ENCODE measurements at places on chromosomes 4 and X. TPM values are rescaled to one million over a fixed set of nuclear protein-coding genes. Genes with fewer than 3 reads are reported as not detected.
A peak's percentile ranks its signal among the peaks of the same experiment; 100 is the strongest.

GRCh38 chrX:3374108-3374800 lies 27.8 kb upstream of the MXRA5 start:
- no peak for DNase-seq
- no peaks in the 10 kb centered on the region for H3K27me3 ChIP-seq
- no peaks in the 10 kb centered on the region for H3K4me1 ChIP-seq
- H3K27ac ChIP-seq: no peak overlapping the region
- H3K4me3 ChIP-seq: no peak overlapping the region
- H3K36me3 ChIP-seq: no peaks in the 10 kb centered on the region

- no peaks in the 10 kb centered on the region for H3K36me3 ChIP-seq
- H3K27me3 ChIP-seq: no peaks in the 10 kb centered on the region
- no peaks in the 10 kb centered on the region for H3K4me1 ChIP-seq
- DNase-seq: no peak
- no peak overlapping the region for H3K27ac ChIP-seq
Observed at GRCh38 chrX:96211953-96212352, 472.7 kb upstream of the DIAPH2 start.

DNA sequence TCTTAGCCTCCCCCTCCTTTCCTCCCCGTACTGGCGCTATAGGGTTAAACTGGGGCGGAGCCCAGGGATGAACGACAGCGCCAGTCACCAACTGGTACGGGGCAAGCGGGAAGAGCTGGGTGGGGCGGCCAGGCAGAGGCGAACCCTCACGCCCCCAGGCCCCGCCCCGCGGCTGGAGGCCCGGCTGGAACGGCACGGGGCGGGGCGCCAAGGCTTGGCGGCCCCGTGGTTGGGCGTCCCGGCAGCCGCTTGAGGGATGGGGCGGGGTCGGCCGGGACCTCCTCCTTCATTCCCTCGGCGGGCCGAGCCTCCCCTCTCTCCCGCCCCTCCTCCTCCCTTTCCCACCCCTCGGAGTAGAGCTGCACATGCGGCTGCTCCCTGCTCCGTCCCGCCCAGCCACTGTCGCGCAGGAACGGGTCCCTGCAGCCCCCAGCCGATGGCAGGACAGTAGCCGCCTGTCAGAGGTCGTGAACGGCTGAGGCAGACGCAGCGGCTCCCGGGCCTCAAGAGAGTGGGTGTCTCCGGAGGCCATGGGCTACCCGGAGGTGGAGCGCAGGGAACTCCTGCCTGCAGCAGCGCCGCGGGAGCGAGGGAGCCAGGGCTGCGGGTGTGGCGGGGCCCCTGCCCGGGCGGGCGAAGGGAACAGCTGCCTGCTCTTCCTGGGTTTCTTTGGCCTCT lies at the start of gene EDA:
EDA (plus strand) TSS at position 335 of the 678 bp plus-strand sequence.
- peak within 1 kb of the TSS; percentile 33 for H3K4me3 ChIP-seq
- H3K4me1 ChIP-seq: no peaks in the 10 kb centered on the region
- no peaks in the 10 kb centered on the region for H3K36me3 ChIP-seq
- no peak within 1 kb of the TSS for H3K27ac ChIP-seq

DNA sequence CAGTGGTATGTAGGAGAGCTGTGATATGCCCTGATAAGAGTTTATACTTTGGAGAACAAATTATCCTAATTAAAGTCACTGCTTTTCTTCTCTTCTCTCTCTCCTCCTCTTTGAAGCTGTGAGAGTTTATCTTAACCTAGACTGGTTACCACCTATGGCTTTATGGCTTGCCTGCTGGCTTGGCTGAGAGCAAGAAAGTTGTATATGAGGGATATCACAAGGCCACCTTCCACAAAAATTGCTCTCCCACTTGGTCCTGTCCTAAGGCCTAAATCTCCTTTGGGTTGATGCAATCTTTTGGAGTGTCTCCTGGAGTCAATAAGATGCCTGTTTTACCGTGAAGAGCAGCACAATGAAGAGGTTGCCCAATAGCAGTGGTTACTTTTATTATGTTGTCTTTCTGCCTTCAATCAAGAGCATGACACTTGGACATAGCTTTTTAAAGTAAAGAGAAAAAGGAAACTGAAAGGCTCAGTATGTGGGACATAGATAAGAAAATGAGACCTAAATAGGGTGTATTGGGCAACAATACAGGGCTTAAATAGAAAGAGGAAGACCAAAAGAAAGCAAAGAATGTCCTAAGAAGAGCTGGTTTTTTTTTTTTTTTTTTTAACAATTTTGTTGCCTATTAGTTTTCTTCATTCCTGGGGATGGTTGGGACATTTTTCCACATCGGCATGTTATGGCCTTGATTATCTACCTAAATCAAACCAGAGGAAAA lies 9.2 kb downstream of the GUCY1A1 start:
- peaks cover 2% of the 10 kb centered on the region for H3K4me1 ChIP-seq
- DNase-seq: no peak
- no peak overlapping the region for H3K4me3 ChIP-seq
- no peak overlapping the region for H3K27ac ChIP-seq
- no peaks in the 10 kb centered on the region for H3K36me3 ChIP-seq

DNA sequence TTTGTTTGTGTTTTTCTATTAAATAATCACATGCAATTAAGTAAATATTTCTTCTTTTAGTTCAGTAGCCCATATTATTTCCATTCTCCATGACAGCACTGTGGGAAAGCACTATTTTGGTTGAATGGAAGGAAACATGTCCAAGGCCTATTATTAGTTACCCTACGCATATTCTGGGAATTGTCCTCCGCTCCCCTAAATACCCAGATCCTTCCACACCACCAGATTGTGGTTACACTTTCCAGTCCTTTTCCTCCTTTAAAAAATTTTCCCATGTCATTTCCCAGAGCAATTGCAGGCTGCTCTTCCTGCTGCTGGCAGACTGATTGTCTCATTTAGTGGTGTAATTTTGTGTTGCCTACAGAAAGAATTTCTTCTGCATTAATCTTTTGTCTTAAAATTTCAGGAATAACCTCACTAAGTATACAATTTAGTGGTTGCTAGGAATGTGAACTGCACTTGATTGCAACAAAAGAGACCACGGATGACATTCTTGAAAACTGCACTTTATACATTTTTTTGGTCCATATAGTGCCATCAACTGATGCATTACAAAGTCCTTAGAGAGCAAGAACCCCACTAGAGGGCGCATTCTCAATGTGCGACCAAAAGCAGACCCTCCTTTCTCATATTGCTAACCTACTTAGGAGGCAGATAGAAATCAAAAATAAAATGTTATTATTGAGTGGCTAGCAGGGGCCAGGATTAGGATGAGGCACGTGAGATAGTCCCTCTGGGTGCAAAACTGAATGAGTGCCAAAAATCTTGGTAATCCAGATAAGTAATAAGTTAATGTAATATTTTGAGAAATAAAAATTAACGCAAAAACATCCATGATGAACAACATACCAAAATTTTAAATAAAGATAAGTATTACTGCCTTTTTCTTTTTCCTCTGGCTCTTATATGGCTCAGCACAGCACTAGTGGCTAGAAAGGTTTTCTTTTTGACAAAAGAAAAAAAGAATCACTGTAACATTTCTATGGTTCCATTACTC lies 98.8 kb upstream of the IQCM start:
- no peaks in the 10 kb centered on the region for H3K4me1 ChIP-seq
- H3K36me3 ChIP-seq: no peaks in the 10 kb centered on the region
- no peak overlapping the region for H3K27ac ChIP-seq
- peak; percentile 68 for DNase-seq

- no peaks in the 10 kb centered on the region for H3K27me3 ChIP-seq
- H3K27ac ChIP-seq: no peak overlapping the region
- no peak for DNase-seq
- H3K4me1 ChIP-seq: peaks cover 2% of the 10 kb centered on the region
Observed at GRCh38 chr4:48137846-48138245, 3.8 kb upstream of the TXK start.

SSX3 gene
- polyA plus RNA-seq: not detected

SSX4 gene
- not detected for polyA plus RNA-seq

DNA sequence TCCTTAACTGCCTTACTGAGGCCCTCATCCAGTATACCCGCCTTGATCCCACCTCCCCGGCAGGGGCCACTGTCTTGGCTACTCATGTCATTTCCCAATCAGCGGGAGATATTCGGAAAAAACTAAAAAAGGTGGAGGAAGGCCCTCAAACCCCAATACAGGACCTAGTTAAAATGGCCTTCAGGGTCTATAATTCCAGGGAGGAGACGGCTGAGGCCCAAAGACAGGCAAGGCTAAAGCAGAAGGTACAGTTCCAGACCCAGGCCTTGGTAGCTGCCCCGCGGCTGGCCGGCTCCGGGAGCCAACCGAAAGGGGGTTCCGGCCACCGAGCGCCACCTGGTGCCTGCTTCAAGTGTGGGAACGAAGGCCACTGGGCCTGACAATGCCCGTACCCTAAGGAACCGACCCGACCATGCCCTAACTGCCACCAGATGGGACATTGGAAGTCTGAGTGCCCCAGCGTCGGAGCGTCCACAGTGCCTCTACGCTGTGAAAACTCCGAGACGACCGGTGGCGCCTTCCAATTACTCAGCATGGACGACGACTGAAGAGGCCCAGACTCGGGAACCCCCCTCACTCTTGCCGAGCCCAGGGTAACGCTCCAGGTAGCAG lies 959.6 kb downstream of the RPA4 start:
- H3K4me1 ChIP-seq: no peaks in the 10 kb centered on the region
- no peak overlapping the region for H3K4me3 ChIP-seq
- H3K27ac ChIP-seq: no peak overlapping the region
- no peak for DNase-seq
- no peaks in the 10 kb centered on the region for H3K27me3 ChIP-seq

DNA sequence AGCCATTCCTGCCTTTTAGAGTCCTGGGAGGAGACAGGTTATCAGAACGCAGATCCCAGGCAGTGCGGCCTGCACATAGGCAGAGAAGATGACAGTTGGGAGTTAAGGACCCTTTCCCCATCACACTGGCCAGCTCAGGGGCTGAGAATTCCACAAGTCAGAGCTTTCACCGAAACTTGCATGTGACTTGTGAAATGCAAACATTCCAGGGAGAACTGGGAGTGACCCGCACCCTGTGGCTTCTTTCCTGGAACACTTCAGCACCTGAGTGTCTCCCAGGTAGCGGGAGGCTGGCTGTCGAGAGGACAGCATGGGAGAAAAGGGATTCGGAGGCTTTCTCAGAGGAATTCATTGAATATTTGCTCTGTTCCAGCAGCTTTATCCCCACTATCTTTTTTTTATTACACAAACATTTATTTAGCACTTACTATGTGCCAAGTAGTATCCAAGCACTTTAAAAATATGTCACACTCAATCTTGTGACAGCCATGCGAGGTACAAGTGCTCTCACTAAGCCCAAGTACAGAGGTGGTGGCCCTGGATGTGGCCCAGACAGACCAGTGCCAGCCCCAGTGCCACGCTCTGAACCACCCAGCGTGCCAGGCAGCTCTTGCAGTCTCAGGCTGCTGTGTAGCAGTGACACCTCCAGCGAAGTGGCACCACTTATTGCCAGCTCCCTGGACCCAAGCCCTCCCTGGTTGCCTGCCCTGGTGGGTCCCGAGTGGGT lies 100.5 kb downstream of the PHKA2 start:
- no peak for DNase-seq
- H3K27me3 ChIP-seq: no peaks in the 10 kb centered on the region
- no peaks in the 10 kb centered on the region for H3K36me3 ChIP-seq
- H3K27ac ChIP-seq: no peak overlapping the region
- H3K4me3 ChIP-seq: no peak overlapping the region
- H3K4me1 ChIP-seq: peaks cover 11% of the 10 kb centered on the region

GRCh38 chrX:1536712-1537030 lies 314 bp downstream of the P2RY8 start:
- H3K4me1 ChIP-seq: no peaks in the 10 kb centered on the region
- no peak for DNase-seq
- no peak overlapping the region for H3K4me3 ChIP-seq
- H3K27ac ChIP-seq: no peak overlapping the region
- no peaks in the 10 kb centered on the region for H3K27me3 ChIP-seq

- no peak overlapping the region for H3K27ac ChIP-seq
- no peaks in the 10 kb centered on the region for H3K36me3 ChIP-seq
- no peak overlapping the region for H3K4me3 ChIP-seq
- DNase-seq: no peak
- H3K4me1 ChIP-seq: peaks cover 4% of the 10 kb centered on the region
- peaks cover 18% of the 10 kb centered on the region for H3K27me3 ChIP-seq
Observed at GRCh38 chrX:53442322-53442631, 8.1 kb upstream of the HSD17B10 start.

AMTN gene
- not detected for polyA plus RNA-seq

- no peaks in the 10 kb centered on the region for H3K36me3 ChIP-seq
- H3K27ac ChIP-seq: no peak overlapping the region
- H3K4me1 ChIP-seq: no peaks in the 10 kb centered on the region
- no peaks in the 10 kb centered on the region for H3K27me3 ChIP-seq
Observed at GRCh38 chr4:30537456-30537855, 182.7 kb upstream of the PCDH7 start.

GRCh38 chrX:120429776-120430540 lies 39.1 kb downstream of the LAMP2 start:
- DNase-seq: no peak
- H3K4me1 ChIP-seq: peaks cover 1% of the 10 kb centered on the region
- H3K27me3 ChIP-seq: no peaks in the 10 kb centered on the region
- H3K4me3 ChIP-seq: no peak overlapping the region

GRCh38 chr4:40745285-40745984 lies 4.3 kb upstream of the NSUN7 start:
- no peaks in the 10 kb centered on the region for H3K4me1 ChIP-seq
- DNase-seq: no peak
- no peak overlapping the region for H3K4me3 ChIP-seq
- H3K27me3 ChIP-seq: peaks cover 18% of the 10 kb centered on the region
- H3K36me3 ChIP-seq: no peaks in the 10 kb centered on the region

- H3K27ac ChIP-seq: no peak overlapping the region
- no peaks in the 10 kb centered on the region for H3K27me3 ChIP-seq
- peak; percentile 10 for DNase-seq
- no peaks in the 10 kb centered on the region for H3K4me1 ChIP-seq
- no peaks in the 10 kb centered on the region for H3K36me3 ChIP-seq
- no peak overlapping the region for H3K4me3 ChIP-seq
Observed at GRCh38 chr4:13762130-13762529, 134.6 kb upstream of the BOD1L1 start.

GRCh38 chr4:182212211-182212761 lies 30.9 kb upstream of the TENM3 start:
- DNase-seq: peak; percentile 65
- peak overlapping the region; percentile 3 for H3K4me3 ChIP-seq
- H3K27ac ChIP-seq: no peak overlapping the region

TMEM154 gene
- polyA plus RNA-seq: 0.12 TPM

DNA sequence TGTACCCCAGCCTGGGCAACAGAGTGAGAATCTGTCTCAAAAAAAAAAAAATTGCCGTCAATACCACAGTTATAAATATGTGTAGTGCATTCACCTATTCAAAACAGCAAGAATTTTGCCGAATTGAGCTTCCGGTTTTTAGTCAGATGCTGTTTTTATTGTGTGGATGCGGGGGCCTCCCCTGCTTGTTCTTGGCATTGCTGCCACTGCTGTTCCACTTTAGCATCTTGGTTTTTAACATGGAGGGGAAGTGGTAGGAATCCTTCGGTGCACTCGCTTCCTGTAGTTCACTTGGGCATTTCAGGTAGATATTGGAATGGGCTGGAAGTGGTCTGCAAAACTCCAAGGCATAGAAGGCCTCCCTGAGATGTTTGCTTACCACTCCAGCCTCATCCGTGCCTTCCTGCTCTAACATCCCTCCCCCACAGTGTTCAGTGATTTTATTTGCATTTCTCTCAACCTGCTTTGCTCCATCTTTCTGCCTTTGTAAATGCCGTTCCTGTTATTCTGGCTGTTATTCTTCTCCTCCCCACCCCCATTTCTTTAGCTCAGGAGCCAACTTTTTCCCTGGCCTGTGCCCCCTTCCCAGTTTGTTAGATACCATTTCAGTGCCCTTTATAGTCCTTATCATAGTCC lies 25.5 kb downstream of the MOB1B start:
- DNase-seq: no peak
- H3K36me3 ChIP-seq: no peaks in the 10 kb centered on the region
- H3K27ac ChIP-seq: no peak overlapping the region

GRCh38 chr4:90457817-90458216 lies 330.6 kb downstream of the CCSER1 start:
- H3K36me3 ChIP-seq: no peaks in the 10 kb centered on the region
- no peak for DNase-seq
- H3K4me3 ChIP-seq: no peak overlapping the region
- H3K27ac ChIP-seq: no peak overlapping the region
- H3K27me3 ChIP-seq: no peaks in the 10 kb centered on the region

UPF3B gene
- 6.0 TPM for polyA plus RNA-seq
